Pons (tissue), 1 donor: ENCODE measurements at places on chromosomes 3 and 15.

- DNase-seq: no peak
Observed at GRCh38 chr3:120177151-120177550, 82.9 kb upstream of the GSK3B start.

GRCh38 chr3:39276746-39277145, 3.1 kb downstream of the CX3CR1 start:
- no peak for DNase-seq

DNA sequence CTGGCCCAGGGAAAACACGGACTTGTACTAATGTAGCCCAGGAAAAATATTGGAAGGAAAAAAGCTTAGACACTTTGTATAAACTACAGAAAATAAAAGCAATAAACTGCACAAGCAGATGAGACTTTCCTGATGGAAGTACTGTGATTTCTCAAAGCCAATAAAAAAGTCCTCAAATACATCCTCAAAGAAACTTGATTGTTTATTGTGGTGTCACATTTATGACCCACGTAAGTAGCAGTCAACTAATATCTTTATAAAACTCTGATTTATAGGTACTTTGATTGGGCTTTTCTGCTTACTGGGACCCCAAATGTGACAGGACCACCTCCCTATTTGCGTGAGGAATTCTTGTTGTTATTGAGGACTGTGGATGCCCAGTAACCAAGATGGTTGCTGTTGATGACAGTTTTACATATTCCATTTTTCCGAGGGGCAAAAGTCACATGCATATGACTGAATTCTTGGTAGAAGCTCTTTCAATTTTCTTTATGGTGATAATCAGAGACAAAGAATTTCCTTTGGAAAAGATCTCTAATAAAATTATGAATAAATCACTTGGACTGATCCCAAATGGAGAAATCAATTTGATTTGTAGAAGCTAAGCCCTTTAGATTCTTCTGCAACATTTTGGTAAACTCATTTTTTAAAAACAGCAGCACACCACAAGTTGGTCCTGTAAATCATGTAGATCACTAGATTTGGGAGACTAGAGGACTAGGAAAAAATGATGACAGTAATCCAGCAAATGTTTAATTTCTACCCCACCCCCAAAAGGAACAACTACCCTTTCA, 159.0 kb upstream of the TSC22D2 start:
- no peak for DNase-seq

DNA sequence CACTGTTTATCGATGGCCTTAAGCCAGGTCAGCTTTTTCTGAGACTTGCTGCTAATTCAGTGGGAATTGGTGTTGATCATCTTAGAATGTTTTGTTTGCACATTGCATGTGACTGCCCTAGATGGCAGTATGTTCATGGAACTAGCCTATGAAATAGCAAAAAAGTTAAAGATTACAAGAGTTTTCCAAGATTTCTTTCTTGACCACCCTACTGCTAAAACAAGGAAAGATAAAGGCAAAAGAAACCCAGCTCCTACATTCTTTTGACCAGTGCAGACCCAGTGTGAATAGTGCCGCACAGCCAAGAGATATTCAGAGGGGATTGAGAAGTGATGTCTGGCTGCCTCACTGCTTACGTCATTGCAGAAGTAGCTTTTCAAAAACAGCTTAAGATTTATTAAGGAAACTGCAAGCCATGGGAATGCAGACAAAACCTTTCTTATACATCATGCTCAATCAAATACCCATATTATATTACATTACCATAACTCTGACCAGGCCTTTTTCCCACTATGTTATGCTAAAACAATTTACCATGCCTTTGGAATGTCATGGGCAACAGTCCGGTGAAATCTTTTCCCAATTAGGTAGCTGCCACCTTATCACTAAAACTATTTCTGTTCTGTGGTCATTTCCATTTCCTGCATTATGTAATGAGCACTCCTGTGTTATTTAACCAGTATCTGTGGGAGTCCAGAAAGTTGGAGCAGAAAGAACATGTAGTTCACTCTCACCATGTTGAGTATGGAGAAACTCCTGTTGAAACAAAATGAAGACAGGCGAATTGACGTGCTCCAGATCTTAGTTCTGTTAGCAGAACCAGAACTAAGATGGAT, 6.0 kb downstream of the PHLDB2 start:
- peak; percentile 14 for DNase-seq

- no peak for DNase-seq
Observed at GRCh38 chr15:52023169-52023922, 4.3 kb downstream of the MAPK6 start.

GRCh38 chr15:38612159-38612863, 47.7 kb upstream of the RASGRP1 start:
- no peak for DNase-seq

GRCh38 chr3:122466701-122467240, 48.0 kb downstream of the KPNA1 start:
- DNase-seq: no peak

DNA sequence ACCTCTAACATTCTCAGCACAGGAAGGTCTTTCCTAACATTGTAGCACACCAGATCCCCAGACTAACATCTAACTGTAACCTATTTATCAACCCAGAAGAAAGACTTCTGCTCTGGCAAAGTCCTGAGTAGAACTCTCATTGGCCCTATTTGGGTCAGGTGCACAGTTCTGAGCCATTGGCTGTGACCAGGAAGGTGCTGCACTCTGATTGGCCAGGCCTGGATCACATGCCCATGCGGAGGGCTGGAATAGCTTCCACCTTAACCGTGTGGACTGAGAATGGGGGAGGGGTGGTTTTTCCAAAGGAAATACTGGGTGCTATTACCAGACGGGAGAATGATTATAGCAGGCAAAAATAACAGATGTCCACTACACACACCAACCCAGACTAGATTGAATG, 11.5 kb downstream of the FEZF2 start:
- DNase-seq: no peak

DNA sequence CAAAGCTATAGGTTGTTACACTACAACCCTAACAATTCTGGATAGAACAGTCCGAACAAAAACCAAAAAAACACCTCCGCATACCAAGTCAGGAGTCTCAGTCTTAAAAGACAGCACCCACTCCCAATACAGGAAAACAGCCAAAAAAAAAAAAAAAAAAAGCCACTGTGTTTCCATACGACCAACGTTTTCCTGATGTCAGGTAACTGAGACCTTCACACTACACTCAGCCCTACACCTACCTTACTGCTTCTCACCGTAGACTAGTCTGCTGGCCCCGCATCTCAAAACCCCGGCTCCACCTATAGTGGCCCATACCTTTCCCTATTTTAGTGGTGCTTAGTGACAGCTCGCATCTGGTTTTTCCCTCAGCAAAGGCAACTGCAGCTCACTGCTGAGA, 339.5 kb upstream of the ADAMTS9 start:
- no peak for DNase-seq

DNA sequence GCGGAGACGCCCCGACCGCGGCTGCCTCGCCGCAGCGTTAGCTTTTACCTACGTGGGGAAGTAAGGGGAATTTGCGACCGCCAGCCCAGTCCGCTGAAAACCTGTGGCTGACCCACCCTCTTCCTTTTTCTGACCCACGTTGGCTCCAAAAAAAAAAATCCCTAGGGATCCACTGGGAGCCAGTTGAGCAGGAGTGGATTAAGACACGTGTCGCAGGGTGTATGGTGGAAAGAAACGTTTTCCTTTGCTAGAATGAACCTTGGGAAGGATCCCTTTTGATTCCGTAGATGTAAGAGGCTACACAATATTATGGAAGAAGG, 575 bp upstream of the PCYT1A start:
- peak; percentile 21 for DNase-seq

GRCh38 chr3:186002884-186003472, 65.2 kb upstream of the TRA2B start:
- DNase-seq: no peak

GRCh38 chr3:67006460-67006859, 8.4 kb downstream of the KBTBD8 start:
- no peak for DNase-seq

- DNase-seq: no peak
Observed at GRCh38 chr3:175308097-175308496, 449.0 kb downstream of the NAALADL2 start.

DNA sequence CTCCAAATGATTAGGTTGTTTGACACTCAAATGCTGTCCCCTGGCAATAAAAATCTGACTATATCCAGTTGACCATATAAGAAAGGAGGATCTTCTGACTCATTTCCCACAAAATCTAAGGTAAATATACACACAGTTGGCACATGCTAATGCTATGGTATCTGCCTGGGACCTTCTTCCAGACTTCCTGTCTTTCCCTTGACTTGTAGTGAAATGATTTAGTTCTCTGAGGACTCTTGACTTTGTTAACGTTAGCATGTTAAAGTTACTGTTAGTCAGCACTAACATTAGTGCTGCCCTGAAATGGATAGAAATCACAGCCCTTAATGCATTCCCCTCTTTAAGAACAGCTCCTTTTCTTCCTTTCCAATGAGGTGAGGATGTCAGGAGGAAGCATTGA, 124.3 kb upstream of the LSAMP start:
- no peak for DNase-seq

DNA sequence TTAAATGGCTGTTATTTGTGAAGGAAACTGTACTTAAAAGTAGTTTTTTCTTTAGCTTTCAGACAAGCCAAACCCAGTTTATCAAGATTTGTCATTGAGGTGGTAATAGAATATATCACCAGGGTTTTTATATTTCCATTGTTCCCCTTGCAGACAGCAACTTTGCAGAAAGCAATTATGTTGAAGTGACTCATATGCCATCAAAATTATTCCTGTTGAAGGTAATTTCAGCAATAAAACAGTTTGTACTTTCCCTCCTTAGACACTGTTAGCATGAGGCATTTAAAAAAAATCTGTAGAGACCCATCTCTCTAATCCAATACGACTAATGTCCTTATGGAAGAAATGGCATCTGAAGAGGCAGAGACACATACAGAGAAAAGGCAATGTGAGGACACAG, 219.0 kb downstream of the NFKBIZ start:
- DNase-seq: no peak

GRCh38 chr3:139769796-139770195, 92.0 kb upstream of the NMNAT3 start:
- DNase-seq: no peak

GRCh38 chr3:58946875-58947274, 103.0 kb downstream of the CFAP20DC start:
- DNase-seq: no peak

DNA sequence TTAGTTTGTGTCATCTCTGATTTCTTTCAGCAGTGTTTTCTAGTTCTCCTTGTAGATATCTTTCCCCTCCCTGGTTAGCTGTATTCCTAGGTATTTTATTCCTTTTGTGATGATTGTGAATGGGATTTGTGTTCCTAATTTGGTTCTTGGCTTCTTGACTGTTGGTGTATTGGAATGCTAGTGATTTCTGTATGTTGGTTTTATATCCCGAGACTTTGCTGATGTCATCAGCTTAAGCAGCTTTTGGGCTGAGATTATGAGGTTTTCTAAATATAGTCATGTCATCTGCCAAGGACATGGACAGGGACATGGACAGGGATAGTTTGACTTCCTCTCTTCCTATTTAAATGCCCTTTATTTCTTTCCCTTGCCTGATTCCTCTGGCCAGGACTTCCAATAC, 35.8 kb downstream of the MYO9A start:
- DNase-seq: no peak

- DNase-seq: no peak
Observed at GRCh38 chr3:195238586-195239118, 32.3 kb downstream of the XXYLT1 start.

DNA sequence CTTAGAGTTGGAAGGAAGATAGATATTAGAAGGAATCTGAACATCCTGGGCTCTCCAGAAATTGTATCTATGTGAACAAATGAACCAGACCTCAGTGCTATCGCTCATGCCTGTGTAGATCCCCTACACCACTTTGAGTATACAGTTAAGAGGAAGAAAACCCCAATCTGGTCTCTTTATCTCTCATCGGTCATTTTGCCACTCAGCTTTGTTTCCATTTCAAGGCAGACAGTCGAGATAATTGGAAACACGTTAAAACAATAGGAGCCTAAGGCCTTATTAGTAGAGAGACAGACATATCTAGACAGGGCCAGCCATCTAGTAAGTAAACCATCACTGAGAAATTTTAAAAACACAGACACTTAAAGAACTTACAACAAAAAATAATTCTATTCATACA, 101.6 kb downstream of the MYLK start:
- DNase-seq: no peak

- no peak for DNase-seq
Observed at GRCh38 chr15:34365091-34365825, 1.7 kb downstream of the LPCAT4 start.

- no peak for DNase-seq
Observed at GRCh38 chr15:56344336-56344735, 20.9 kb upstream of the TEX9 start.

DNA sequence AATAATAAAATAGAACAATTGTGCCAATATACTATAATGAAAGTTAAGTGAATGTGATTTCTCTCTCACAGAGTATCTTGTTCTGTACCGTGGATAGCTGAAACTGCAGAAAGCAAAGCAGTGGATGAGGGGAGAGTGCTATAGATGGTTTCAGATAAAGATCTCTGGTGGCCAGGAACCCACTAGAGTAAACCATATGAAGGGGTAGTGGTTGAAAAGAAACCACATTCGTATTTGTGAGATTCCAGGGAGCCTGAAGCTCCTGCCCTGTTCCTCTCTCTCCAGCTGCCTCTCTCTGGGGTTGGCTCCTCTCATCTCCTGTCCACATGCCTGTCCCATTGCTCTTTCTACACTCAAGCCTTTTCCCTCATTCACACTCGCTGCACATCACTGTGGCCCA, 8.9 kb downstream of the ABHD17C start:
- no peak for DNase-seq

DNA sequence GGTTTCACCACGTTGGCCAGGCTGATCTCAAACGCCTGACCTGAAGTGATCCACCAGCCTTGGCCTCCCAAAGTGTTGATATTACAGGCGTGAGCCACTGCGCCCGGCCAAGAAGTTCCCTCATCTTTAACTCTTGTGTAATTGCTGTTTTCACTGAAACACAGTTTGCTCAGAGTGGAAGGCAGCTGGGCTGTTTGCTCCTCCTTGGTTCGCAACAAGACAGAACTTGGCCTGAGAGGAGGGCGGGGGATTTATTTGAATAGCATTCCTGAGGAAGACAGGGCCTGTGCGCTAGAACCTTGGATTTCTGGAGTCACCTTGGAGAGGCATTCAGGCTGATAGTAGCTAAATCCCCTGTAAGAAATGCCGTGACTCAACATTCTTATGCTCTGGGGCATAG, 226.7 kb upstream of the MCTP2 start:
- no peak for DNase-seq

- peak; percentile 62 for DNase-seq
Observed at GRCh38 chr15:68192804-68193486, 12.2 kb downstream of the CALML4 start.

DNA sequence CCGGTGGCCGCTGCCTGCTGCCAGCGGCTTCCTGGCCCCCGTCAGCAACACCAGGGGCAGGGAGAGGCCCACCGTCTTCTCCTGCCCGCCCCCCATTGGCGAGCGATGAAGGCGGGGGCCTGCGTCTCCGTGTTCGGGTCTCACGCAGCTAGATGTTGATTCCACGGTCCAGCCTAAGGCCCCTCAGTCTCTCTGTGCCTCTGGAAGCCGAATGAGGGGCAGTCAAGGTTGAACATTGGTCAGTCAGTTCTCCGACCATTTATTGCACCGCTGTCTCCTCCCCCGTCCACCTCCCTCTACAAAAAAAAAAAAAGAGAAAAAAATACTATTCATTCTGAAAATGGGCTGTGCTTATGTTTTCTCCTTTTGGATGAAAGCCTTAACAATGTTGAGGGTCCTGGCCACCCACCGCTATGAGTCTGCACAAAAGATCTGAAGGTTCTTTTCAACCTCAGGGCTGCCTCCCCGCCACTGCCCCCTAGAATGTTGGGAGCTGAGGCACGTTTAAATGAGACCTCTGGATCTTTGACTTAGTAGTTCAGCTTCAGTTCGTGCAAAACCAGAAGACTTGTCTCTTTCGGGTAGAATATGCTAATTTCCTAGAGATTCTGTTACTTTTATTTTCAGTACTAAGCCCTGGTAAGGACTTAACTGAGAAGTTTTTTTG, 736 bp downstream of the IREB2 start:
- peak; percentile 19 for DNase-seq
